ENCODE measurements at places on chromosomes 3 and 15.

GRCh38 chr3:128367221-128367620 is 99.5 kb downstream of the DNAJB8 start:
- DNase-seq: no peak

DNA sequence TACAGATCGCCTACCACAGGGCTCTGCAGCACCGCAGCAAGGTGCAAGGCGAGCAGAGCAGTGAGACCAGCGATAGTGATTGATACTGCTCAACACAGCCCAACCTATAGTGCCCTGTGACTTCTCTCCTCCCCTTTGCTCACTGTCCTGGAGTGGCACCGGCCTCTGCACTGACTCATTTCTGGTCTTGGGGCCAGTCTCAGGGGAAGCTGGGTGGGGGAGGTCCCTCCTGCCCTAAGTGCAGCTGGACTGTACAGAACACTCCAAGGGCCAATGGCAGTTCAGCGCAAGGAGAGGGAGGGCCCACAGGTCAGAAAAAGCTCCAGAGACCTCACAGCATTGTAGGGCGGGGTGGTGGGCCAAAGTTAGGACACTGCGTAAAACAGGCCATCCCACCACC is 2.5 kb upstream of the OGG1 start:
- DNase-seq: no peak

GRCh38 chr3:189188466-189188865 is 16.7 kb downstream of the TPRG1 start:
- no peak for DNase-seq

- DNase-seq: no peak
Measured at GRCh38 chr15:56369234-56369633, 4.0 kb downstream of the TEX9 start.

DNA sequence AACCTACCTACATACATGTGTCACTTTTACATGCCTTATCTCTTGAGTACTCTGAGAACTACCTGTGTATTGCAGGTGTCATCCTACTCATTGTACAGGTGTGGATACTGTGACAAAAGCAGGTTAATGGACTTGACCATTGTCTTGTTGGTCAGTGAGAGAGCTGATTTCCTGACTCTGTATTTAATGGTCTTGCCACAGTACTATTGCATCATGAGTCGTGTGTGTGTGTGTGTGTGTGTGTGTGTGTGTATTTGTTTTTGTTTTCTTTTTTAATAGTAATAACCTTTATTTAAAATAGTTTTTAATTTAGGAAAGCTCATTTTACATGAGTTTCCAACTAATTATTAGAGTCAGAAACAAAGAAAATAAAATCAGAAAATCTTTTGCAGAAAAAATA is 7.7 kb downstream of the SELENOT start:
- DNase-seq: no peak

- no peak for DNase-seq
Measured at GRCh38 chr3:143471705-143472104, 352.1 kb downstream of the CHST2 start.

- no peak for DNase-seq
Measured at GRCh38 chr3:70608434-70608833, 296.0 kb upstream of the MDFIC2 start.

DNA sequence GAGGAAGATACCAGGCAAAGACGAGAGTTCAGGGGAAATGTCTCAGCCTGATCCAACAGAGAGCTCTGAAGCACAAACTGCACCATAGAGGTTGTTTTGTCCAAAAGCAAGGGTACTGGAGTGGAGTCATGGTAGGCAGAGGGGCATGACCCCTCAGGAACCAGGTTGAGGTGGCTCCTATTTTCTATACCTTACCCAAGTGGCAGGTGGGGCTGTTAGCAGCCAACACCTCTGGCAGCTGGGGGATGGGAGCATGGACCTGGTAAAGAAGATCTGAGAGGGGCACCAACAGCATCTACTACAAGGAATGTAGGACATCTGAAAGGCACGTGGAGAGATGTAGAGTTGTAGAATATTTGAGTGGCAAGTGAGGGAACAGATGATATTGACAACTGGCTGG is 85.2 kb downstream of the GAP43 start:
- DNase-seq: no peak

GRCh38 chr3:69547461-69547880 is 161.6 kb upstream of the FRMD4B start:
- no peak for DNase-seq

GRCh38 chr15:88395872-88396781 is 71.1 kb downstream of the MRPL46 start:
- DNase-seq: no peak

DNA sequence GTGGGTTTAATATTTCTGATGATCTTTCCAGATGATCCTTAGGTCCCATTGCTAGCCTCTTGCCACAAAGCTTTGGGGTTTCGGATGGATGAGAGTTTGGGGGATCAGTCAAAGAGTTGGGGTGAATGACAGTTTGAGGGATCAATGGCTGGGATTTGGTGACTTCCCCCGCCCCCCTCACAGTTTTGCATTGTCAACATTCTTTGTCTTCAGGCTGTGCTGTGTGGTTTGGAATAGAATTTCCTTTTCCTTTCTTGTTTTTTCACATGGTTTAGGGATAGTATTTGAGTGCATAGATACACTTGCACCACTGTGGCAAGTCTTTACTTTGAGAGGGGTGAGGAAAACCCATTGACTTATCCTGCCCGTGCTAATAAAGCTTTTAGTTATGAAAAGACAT is 14.3 kb downstream of the MEF2A start:
- DNase-seq: no peak

DNA sequence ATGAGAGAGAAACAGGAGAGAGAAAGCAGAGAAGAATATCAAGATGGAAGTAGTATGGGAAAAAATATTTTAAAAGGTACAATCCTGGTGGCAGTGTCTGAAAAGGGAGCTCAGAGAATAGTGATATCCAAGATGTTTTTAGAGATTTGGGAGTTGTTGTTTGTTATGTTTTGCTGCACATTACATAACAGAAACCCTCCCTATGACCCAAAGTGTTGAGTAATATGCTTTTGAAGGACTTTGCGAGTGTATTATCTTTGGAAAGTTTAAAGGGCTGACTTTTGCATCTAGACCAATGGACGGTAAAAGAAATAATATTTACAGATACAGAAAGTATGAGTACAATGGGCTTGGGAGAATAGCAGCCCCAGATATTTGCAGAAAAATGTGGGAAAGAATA is 759.7 kb downstream of the NTRK3 start:
- no peak for DNase-seq

- DNase-seq: no peak
Measured at GRCh38 chr15:99130314-99130713, 25.4 kb downstream of the SYNM start.

DNA sequence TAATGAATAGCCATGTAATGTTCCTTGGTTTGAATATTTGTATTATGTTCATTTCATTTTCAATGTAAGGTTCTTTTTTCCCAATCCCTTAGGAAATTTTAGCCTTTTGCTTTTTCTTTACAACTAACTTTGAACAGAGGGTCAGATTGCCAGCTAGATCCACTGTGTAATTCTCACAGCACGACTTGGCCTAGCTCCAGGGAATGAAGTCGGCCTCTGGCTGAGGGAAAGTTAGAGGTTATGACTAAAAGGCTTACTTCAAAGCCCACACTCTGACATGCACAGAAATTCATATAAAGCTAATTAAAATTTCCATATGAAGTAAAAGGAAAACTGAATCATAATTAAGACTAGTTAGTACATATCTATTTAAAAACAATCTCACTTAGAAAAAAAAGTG is 38.7 kb downstream of the ROBO1 start:
- no peak for DNase-seq

DNA sequence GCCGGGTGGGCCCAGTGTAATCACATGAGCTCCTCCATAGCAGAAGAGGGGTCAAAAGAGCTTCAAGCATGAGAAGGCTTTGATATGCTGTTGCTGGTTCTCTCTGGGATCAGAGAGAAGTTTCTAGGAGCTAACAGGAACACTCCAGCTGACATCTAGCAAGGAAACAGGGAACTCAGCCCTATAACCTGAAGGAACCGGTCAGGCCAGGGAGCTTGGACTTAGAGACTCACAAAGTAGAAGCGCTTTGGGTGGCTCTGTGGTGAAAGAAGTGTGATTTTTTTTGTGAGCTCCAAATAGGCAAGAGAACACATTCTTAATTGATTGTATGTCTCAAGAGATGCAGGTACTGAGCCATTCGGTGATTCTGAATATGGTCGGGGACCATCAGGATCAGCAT is 26.2 kb upstream of the EPHB1 start:
- DNase-seq: no peak

- no peak for DNase-seq
Measured at GRCh38 chr3:87503900-87504498, 227.6 kb upstream of the POU1F1 start.

GRCh38 chr15:35810007-35810406 is 264.0 kb upstream of the DPH6 start:
- DNase-seq: no peak

- no peak for DNase-seq
Measured at GRCh38 chr3:106119614-106120082, 250.8 kb upstream of the CBLB start.

- no peak for DNase-seq
Measured at GRCh38 chr15:80660119-80660518, 35.0 kb upstream of the ABHD17C start.

- DNase-seq: no peak
Measured at GRCh38 chr15:41797201-41797944, 23.1 kb downstream of the MAPKBP1 start.

Data from NCI-H1417 treated with DMSO at 0.1 percent for 48 hours (cell line).